ENCODE measurements at places on chromosomes 1 and 21.

DNA sequence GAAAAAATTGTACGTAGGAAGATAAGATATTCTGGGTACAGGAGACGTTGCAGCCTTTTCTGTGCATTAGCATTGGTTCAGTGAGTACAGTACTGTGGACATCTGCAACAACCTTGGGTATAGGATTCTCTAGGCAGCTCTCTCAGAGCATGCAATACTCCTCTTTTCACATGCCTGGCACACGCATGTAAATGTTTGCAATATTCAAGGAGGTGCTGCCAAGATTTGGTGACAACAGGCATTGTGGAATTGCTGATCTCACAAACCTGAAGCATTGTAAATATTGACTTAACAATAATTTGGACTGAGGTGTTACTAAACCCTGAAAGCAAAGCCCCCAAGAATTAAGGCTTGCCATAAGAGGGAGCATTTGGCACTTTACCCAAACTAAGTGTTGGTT lies 126.8 kb downstream of the GRIK1 start:
- no peak for DNase-seq

- no peak for DNase-seq
These were observed 22.1 kb upstream of the IL19 start for GRCh38 chr1:206748348-206749030.

- DNase-seq = no peak
These were observed 240.4 kb downstream of the HMCN1 start for GRCh38 chr1:185974367-185975170.

- DNase-seq = peak; percentile 53
These were observed 21.2 kb downstream of the CEP170 start for GRCh38 chr1:243233908-243234307.

DNA sequence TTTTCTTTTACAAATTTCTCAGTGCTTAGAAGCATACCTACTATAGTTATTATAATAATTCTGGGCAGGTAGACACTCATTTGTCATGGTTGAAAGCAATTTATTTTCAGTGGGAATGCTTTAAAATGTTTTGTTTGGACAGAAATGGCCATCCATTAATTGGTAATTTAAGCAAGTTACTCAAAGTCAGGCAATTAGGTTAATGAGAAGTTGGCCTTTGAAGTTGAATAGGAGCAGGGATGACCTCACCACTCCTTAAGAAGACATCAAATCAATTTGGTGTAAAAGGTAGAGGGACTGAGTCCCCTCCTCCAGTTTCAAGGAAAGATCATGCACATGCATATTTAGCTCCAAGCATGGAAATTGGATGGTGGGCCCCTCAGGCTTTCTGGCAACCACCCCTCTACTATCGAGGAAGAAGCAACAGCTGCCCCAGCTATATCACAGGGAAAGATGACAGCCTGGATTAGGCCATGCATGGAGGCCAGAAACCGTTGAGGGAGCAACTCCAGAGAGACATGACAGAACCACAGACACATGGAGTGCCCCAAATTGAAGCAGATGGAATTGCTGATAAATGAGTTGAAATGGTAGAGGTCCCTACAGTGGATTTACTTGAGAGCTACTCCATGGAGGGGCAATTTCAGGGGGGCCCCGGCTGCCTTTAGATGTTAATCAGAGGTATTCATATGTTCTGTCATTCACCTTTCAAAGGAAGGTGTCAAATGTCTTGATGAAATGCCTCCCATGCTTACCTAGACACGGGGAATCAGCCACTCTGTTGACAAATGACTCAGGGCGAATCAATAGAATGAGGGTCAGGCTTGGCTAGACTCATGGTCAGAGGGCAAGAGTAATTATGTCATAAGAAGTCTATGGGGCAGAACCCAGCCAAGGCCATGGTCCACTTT lies 26.7 kb downstream of the HLX start:
- no peak for DNase-seq

GRCh38 chr1:200628223-200628881 lies 7.8 kb upstream of the KIF14 start:
- DNase-seq = no peak

DNA sequence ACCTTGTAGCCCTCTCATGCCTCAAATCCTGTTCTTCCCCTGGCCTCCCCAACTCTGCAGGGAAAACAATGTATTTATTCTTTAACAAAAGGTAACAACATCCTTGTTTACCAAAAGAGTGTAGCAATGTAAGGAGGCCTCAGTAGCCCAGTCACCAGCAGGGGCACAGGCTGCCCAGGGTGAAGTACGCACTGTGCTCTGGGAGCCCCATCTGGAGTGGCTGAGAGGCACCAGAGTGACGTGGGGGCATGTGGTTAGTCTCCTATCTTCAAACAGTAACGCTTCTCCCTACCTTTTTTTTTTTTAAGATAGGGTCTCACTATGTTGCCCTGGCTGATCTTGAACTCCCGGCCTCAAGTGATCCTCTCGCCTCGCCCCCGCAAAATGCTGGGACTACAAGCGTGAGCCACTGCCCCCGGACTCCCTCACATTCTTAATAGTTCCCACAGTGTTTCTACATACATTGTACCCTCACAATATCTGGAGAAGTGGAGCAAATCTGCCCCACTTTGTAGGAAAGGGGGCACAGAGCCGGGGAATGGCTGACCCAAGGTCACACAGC lies 51.3 kb upstream of the ECE1 start:
- DNase-seq = no peak

- DNase-seq = no peak
These were observed 140.8 kb downstream of the KAZN start for GRCh38 chr1:14739082-14739832.

- DNase-seq = no peak
These were observed 7.6 kb downstream of the PABPC4 start for GRCh38 chr1:39569034-39569433.

DNA sequence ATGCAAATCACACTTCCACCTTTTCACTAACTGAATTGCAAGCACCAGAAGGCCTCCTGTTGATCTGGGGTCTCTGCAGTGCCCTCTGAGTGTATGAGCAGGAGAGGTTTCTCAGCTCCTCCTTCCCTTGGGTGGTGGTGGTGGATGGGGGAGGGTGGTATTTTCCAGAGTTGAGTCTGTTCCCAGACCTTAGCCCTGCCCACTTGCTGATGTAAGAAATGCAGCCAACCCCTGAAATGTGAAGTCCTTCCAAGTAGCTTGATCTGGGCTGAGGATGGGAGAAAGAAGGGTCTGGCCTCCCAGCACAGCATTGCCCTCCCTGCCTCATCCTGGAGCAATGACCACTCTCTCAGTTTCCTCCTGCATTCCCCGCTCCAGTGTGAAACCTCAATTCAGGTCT lies 6.3 kb upstream of the FOXD2 start:
- no peak for DNase-seq

- no peak for DNase-seq
These were observed 462.4 kb upstream of the RGS18 start for GRCh38 chr1:191695865-191696264.

- no peak for DNase-seq
These were observed 268.6 kb upstream of the RGS18 start for GRCh38 chr1:191889623-191890003.

DNA sequence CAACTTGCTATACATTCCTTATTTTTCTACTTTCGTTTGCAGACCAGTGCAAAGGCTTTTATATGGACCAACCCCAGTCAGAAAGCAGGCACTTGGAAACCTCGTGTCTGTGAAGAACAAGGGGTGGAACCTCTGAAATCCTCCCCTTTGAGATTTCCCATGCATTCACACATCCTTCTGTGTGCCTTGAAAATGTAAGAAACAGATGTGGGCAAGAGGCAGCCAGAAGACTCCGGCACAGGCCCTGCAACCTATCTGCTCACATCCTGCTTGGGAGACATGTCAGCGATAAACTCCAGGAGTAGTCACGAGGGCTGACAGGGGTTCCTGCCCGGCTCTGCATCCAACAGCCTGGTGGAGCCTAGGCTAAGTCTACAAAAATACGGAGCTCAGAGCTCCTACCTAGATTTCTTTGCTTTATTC lies 42.5 kb downstream of the ETS2 start:
- DNase-seq = no peak

GRCh38 chr1:177045151-177045550 lies 119.4 kb downstream of the ASTN1 start:
- DNase-seq = no peak

DNA sequence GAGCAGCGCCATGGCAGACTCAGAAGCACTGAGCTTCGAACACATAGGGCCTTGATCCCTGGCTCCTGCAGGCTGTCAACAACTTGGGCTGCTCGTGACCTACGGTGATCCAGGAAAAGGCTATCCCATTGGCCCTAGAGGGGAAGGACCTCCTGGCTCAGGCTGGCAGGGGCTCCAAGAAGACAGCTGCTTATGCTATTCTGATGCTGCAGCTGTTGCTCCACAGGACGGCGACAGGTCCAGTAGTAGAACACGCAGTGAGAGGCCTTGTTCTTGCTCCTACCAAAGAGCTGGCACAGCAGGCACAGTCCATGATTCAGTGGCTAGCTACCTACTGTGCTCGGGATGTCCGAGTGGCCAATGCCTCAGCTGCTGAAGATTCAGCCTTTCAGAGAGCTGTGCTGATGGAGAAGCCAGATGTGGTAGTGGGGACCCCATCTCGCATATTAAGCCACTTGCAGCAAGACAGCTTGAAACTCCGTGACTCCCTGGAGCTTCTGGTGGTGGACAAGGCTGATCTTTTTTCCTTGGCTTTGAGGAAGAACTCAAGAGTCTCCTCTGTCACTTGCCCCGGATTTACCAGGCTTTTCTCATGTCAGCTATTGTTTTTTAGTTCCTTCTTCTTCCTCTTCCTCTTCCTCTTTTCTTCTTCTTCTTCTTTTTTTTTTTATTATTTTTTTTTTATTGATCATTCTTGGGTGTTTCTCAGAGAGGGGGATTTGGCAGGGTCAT lies 18.9 kb downstream of the ITLN2 start:
- DNase-seq = no peak

DNA sequence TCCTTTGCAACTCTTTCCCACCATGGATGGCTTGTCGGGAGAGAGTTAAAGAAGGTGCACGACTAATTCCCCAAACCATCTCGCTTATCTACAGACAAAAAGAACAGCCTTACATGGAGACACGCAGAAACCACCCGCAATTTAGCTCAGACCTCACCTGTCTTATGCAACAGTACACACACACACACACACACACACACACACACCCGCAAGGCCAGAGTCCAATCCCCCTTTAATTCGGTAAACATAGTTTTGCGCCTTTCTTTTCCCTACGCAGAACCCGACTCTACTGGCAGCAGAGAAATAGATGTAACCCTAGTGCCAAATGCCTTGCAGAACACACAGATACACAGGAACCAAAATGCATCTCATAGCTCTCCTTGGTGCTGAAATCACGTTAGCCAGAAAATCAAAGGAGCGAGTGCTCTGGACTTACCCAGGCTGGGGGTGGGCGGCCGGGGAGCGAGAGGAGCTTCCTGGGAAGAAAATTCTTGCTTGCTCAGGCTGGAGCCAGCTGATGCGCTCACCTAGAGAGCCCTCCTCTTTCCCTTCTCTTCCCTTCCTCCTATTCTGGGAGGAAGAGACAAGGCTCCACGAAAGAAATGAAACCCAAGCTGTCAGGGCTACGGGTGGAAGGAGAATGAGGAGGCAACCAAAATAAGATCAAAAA lies 470 bp downstream of the TNR start:
- no peak for DNase-seq

DNA sequence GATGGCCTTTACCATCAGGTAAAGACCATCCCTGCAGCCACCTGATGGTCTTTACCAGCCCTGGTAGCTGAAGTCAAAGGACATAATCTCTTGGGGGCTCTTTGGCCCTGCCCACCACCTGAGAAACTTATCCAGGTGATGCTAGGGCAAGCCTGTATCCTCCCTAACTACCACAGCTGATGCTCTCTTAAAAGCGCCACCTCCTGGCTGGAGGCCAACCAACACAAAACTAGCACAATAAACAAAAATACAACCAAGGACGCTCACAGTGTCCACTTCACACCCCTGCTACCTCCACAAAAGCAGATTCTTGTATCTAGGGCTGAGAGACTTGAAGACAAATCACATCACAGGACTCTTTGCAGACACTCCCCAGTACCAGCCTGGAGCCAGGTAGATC lies 357.1 kb upstream of the POU3F1 start:
- no peak for DNase-seq

DNA sequence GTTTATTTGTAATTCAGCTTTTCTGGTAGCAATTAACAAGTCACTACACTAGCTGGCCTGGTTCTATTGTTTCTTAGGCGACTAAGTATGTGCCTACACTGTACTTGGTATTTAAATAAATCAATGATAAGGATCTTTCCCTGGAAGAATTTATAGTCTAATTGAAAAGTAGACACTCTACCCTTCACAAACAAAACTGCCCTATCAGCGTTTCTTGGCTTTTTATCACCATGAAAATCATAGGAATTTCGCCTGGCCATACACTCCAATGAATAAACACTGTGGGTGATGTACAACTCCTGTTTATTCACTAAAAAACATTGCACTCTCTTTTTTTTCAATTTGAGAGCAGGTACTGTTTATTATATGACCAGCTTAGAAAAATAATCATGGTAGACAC lies 702.9 kb upstream of the ADGRL2 start:
- DNase-seq = no peak

DNA sequence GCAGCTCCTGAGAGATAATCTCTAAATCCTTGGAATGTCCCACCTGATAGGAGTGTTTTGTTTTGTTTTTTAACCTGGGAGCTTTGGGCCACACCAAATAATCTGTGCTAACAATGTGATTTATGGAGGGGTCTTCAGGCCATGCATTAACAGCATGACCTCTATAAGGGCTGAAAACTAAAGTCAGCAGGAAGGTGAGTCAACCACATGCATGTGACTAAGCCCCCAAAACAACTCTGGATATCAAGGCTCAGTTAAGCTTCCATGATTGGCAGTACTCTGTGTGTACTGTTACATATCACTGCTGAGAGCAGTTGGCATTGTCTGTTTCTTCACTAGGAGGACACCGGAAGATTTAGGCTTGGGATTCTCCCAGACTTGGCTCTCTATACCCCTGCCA lies 10.7 kb downstream of the AUNIP start:
- DNase-seq = no peak

- peak; percentile 2 for DNase-seq
These were observed 21.7 kb upstream of the KCND3 start for GRCh38 chr1:112011202-112011601.

- peak; percentile 52 for DNase-seq
These were observed 201.1 kb downstream of the MATN1 start for GRCh38 chr1:30522031-30523004.

DNA sequence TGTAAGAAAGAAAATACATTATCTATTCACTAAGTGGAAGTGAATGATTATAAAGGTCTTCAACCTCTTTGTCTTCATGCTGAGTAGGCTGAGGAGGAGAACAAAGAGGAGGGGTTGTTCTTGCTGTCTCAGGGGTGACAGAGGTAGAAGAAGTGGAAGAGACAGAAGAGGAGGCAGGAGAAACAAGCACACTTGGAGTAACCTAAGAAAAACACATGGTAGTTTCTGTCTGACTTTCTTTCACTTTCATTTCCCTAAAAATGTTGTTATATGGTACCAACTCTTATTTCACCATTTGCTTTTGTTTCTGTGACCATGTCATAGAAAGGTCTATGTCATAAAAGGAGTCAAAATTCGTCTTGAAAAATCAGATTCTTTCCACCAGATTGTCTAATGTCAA lies 696.6 kb upstream of the BRINP3 start:
- no peak for DNase-seq

GRCh38 chr1:39761557-39762260 lies 9.4 kb downstream of the OXCT2 start:
- no peak for DNase-seq

GRCh38 chr21:14121719-14122118 lies 89.0 kb downstream of the LIPI start:
- DNase-seq = no peak
